Trophoblast cell (in vitro differentiated cells and primary cell): ENCODE measurements at places on chromosomes 5 and 9.

DNA sequence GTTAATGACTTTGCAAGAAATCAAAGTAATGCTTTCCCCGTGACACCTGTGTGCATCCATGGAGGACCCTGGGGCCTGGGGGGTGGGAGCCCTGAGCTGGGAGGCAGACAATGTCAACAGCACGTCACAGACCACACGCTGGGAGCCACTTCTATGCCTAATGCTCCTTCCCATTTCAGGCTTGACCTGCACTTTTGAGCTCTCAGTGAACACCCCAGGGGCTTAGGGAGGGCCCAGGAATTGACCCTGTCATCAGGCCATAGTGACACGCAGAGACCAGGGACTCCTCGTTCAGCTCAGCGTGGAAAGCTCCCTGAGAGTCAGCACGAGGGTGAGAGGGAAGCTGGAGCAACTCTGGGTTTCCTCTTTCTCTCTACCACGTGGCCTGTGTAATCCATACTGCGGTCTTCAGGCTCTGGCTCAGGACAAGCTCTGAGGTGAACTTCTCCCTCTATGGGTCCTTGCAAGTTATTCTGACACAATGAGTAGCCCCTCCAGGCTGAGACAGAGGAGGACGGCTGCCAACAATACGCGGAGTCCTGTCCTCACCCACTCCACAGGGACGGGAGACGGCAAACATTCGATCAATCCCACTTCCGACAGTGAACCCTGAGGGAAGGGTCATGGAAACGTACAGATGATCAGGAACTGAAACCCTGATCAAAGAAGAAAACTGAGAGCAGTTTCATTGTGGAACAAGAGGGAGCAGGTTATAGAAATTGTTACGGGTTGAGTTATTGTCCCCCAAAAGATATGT, 130.8 kb upstream of the IRX4 start:
- H3K4me3 ChIP-seq: no peak overlapping the region
- H3K36me3 ChIP-seq: no peaks in the 10 kb centered on the region

- peaks cover 14% of the 10 kb centered on the region for H3K4me1 ChIP-seq
- peaks cover 2% of the 10 kb centered on the region for H3K36me3 ChIP-seq
- H3K27me3 ChIP-seq: no peaks in the 10 kb centered on the region
- H3K4me3 ChIP-seq: no peak overlapping the region
- no peak overlapping the region for H3K27ac ChIP-seq
- peak; percentile 25 for DNase-seq
Measured at GRCh38 chr5:151151793-151152192, 5.8 kb downstream of the ANXA6 start.

DNA sequence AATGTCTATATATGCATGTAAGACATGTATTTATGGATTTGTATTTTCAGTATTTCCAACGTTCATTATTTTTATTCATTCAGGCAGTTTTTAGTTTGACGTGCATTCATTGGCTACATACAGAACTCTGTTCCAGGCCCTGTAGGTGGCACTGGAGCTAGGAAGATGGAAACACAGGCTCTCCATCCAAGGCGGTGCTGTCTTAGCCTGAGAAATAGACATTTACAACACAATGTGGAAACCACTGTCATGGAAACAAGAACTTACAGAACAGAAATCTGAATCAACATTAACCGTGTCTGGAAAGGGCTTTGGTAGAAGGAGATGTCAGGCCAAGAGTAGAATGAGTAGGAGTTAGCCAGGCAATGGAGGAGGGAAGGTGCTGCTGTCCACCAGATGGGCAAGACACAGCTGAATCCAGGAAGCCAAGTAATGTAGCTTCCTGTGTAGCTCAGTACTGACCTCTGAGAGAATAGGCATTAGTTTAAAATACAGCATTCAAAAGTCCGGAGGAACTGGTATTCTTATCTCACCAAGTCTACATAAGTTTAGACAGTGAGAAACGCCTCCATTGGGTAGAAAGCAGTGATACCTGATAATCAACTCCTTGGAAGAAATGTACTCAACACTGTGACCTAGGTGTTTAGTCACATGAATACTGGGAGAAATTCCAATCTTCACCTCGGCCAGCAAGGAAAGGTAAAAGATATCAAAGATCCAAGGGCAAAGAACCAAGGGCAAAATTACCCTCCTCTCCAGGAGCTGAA, 388.6 kb upstream of the CDH6 start:
- no peak for DNase-seq
- H3K27me3 ChIP-seq: no peaks in the 10 kb centered on the region
- H3K4me1 ChIP-seq: no peaks in the 10 kb centered on the region
- no peak overlapping the region for H3K27ac ChIP-seq
- H3K36me3 ChIP-seq: no peaks in the 10 kb centered on the region
- no peak overlapping the region for H3K4me3 ChIP-seq

GRCh38 chr5:2744485-2744884, 7.0 kb downstream of the IRX2 start:
- H3K4me3 ChIP-seq: no peak overlapping the region
- peaks cover 21% of the 10 kb centered on the region for H3K36me3 ChIP-seq
- no peak overlapping the region for H3K27ac ChIP-seq

- H3K27me3 ChIP-seq: no peaks in the 10 kb centered on the region
- H3K4me3 ChIP-seq: no peak overlapping the region
- H3K36me3 ChIP-seq: no peaks in the 10 kb centered on the region
- DNase-seq: no peak
Measured at GRCh38 chr5:27266184-27266583, 227.8 kb upstream of the CDH9 start.
